ENCODE measurements at places on chromosomes 16 and 17. TPM values are rescaled to one million over a fixed set of nuclear protein-coding genes. Genes with fewer than 3 reads are reported as not detected.

- peak; percentile 72 for DNase-seq
These were observed 11.8 kb downstream of the SLC9A5 start for GRCh38 chr16:67260426-67261063.

DNA sequence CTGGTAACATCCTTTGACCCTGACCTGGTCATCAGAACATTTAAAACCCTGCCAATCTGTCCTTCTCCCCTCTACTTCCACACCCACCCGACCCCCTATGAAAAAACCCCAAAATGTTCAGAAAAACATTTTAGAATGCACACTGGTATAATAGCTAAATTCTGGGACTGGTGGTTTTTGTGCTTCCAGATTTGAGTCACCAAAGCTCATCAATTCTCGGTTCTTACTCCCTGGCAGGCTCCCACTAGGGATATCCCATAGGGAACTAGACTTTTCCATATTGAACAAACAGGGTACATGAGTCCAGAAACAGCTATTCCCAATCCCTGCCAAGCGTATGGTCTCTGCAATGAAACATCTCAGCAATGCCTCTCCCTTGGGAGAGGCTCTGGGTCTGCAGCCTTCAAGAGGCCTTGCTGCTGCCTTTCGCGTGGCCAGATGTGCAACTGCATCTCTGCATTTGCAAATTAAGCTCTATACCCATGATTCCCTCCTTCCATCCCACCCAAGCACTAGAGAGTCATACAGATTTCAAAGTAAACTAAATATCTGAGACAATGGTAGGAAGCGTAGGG, 67.7 kb downstream of the SMG6 start:
- no peak for DNase-seq

DNA sequence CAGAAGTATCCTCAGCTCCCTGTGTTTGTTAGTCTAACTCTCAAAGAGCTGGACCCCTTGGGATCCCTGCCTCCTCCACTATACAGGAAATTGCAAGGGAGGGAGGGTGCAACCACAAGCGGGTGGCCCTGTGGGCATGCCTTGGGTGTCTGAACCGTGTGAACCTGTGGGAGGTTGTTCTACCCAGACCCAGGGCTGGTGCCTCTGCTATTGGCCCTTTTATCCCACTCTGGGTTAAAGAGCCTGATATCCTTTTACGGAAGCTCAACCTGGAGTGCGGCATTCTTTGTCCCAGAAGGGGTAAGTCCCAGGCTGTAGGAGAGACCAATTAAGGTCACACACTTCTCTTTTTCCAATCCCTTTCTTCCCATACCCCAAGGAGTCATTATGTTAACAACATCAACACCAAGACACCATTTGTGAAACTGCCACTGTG, 53.4 kb downstream of the ARSG start:
- no peak for DNase-seq

GRCh38 chr17:34726536-34727384, 147.4 kb downstream of the TMEM132E start:
- DNase-seq, result no peak

Gene SULT1A4
- total RNA-seq, result 1.2 TPM

DNA sequence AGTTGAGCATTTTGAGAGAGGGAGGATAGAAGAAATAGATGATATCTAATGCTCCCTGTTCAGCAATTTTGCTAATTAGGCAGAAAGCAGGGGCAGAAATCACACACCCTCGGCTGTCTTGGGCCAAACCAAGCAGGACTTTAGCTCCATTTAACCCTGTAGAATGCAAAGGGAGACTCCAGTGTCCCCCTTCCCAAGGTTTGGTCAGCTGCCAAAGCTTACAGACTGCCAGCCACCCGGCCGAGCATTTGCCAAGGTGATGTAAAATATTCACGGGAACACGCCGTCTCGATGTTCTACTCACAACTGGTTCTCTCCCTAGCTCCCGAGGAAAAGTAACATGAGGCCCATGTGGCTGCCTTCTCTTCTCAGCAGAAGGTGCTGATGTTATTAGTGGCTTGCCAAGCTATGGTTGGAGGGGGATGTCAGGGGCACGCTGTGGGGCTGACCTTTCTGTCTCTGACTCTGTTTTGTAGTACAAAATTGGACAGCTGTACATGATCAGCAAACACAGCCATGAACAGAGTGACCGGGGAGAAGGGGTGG, 155.3 kb downstream of the PITPNC1 start:
- peak; percentile 22 for DNase-seq

Gene PIPOX
- 91.7 TPM for total RNA-seq

Measured in SJCRH30 (cell line).